ENCODE measurements at places on chromosomes 3 and 15.

- DNase-seq: no peak
Observed at GRCh38 chr15:82921242-82921641, 31.3 kb downstream of the HOMER2 start.

DNA sequence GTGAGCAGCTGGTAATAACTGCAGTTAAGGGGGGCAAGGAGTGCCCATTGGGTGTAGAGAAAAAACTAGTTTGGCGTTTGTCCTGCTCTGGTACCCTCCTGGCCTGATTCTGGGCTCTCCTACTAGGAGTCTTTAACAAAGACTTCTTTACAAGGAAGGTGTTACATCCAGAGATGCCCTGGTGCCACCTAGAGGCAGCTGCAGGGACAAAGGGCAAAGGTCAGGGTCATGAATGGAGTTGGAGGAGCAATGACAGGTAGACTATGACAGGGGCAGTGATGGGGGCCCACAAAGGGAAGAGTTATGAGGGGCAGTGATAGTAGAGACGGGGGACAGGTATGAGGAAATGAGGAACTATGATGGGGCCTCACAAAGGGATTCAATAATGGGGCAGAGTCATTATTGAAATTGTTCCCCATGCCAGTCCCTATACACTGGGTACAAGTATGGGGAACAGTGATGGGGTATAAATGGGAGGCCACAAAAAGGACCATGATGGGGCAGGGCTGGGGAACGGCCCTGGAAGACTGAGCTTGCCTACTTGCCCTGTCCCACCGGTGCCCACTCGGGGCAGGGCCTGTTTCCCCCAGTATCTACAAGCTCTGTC is 7.9 kb downstream of the CCDC71 start:
- no peak for DNase-seq

DNA sequence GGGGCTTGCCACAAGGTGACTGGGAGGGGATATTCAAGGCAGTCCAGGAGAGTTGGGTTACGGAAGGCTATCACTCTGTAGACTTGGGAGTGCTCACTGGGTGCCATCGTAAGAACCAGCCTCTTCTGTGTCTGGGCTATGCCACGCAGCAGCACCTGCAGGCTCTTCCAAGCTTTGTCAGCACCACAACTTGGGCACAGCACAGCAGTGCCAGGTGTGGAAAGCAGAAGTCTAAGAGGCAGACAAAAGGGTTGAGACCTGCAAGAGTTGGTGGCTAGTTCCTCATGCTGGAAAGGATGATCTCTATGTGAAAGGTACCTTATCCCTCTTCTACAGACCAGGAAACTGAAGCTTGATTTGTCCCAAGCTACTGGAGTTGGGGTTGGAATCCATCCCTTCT is 15.8 kb downstream of the CX3CR1 start:
- no peak for DNase-seq

GRCh38 chr3:138188013-138188730 is 1.1 kb downstream of the ARMC8 start:
- no peak for DNase-seq

DNA sequence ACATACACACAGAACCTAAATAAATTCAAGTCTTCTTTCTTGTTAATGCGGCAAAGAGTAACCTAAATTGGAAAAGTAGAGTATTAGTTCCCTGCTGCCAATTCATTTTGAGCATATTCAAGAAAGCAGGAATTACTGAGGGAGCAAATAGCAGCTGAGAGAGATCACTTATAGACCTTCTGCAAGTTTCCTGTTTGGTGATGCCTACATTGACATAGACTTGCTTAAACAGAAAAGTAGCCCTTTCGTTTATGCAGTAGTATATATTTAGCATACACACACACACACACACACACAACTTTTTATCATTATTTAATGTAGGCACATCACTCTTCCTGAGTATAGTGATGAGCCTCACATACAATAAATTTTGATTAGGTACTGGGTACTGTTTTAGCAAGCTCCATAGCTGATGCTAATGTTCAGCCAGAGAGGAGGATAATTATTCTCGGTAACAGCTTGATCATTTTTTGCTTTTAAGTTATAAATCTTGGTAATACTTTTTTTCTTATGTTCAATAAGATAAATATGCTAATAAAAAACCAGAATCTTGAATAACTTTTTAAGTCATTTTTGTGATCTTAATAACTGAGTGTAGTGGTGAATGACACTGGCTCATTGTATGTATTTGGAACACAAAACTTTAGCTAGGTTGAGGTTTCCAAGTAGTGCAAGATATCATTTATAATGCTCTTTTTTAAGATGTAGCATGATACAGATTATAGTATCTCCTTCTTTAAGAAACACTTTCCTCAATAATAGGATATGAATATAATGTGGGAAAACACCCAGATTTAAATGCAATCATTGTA is 174.7 kb downstream of the MBNL1 start:
- DNase-seq: no peak

- DNase-seq: no peak
Observed at GRCh38 chr3:157390713-157391515, 45.7 kb upstream of the PTX3 start.

DNA sequence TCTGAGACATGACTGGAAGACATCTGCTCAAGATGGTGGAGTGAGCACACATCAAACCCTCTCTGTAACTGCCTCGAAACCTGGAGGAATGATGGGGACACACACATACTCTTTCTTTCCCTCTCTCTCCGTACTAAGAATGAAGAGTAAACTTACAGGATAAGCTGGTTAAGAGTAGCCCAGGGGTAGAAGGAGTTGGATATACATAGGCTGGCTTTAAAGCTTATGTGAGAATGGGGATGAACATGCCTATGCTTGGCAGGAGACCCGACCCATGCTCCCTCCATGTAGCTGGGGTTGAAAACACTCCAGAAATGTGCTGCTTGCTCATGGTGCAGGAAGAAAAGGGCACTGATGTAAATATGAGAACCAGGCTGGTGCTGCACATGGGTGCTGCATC is 68.9 kb downstream of the IL20RB start:
- no peak for DNase-seq

- DNase-seq: no peak
Observed at GRCh38 chr3:117118604-117119003, 409.0 kb downstream of the TUSC7 start.

All from brain pericyte (primary cell).